ENCODE measurements at places on chromosomes 4 and X.

DNA sequence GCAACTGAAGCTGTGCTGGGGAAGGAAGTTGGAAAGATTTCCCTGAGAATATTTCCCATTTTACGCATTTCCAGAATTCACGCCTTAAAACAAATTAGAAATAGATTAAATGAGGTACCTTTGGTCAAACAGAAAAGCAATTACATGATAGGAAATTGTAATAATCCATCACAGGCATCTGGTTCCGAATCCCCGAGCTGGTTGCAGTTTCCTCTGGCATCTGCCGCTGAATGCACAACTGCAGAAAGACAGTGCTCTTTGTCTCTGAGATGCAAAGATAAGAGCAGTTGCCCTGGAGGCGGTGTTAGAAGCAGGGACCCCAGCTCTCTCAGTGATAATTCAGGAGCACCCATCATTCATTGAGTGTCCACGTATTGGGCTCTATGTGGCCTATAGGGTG, 224.4 kb downstream of the LDB2 start:
- peaks cover 25% of the 10 kb centered on the region for H3K4me1 ChIP-seq
- no peak for DNase-seq
- H3K27ac ChIP-seq, result no peak overlapping the region
- no peak overlapping the region for H3K4me3 ChIP-seq
- H3K27me3 ChIP-seq, result no peaks in the 10 kb centered on the region
- H3K36me3 ChIP-seq, result no peaks in the 10 kb centered on the region

GRCh38 chrX:123764967-123765871, 32.4 kb upstream of the THOC2 start:
- H3K36me3 ChIP-seq, result no peaks in the 10 kb centered on the region
- peak; percentile 71 for DNase-seq
- H3K4me1 ChIP-seq, result no peaks in the 10 kb centered on the region
- peak overlapping the region; percentile 56 for H3K27ac ChIP-seq
- H3K27me3 ChIP-seq, result no peaks in the 10 kb centered on the region

DNA sequence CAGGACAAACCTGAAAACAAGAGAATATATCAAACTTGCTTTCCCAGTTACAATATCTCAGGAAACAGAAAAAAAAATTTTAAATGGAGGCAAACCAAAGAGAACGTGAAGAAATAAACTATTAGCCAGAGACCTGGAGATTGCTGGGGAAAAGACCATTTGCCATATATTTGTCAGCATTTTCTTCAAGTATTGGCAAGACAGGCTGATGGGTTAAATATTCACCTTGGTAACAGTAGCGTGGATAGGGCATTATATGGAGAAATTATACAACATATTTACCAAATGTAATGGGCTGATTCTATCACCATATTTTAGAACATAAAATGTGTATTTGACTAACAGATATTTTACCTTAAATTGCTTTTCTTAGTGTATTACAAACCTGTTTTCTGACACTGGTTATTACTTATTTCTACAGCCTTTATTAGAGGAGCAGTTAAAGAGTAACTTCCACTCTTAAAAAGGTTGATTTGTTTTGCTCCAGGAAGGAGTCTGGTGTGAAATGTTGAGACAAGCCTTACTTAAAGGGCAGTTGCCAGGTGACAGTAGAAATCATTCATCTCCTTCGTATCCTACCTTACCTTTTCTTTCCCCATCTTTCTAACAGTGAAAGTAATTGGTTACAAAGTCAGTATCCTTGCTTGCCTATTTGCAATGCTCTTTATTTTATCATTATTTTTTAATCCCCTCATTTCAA, 575.5 kb downstream of the GBA3 start:
- H3K27ac ChIP-seq, result no peak overlapping the region
- no peaks in the 10 kb centered on the region for H3K4me1 ChIP-seq
- no peaks in the 10 kb centered on the region for H3K36me3 ChIP-seq

GRCh38 chr4:33940281-33940680, 2304.0 kb downstream of the ARAP2 start:
- H3K4me1 ChIP-seq, result no peaks in the 10 kb centered on the region
- H3K36me3 ChIP-seq, result no peaks in the 10 kb centered on the region
- H3K27me3 ChIP-seq, result no peaks in the 10 kb centered on the region

DNA sequence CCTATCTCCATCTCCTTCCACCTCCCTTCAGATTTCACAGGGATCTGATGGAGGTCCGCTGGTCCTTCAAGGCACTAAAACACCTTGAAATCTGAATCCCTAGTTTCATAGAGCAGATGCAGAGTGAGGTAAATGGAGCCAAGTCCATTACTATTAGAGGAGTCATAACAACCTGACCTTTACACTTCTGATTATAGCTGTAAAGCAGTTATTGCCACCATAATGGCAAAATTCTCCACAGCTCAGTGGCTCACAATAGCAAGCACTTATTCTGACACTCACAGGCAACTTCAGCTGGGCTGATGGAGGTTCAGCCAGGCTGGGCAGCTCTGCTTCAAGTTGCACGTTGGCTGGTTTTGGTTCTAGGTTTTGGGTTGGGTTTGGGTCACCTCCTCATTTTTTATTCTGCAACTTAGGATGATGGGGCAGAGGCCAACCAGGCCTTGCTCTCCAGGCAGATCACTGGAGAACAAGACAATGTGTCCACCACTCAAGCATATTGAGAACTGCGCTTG, 51.4 kb upstream of the LRAT start:
- H3K4me1 ChIP-seq, result no peaks in the 10 kb centered on the region
- no peak overlapping the region for H3K4me3 ChIP-seq
- H3K27me3 ChIP-seq, result no peaks in the 10 kb centered on the region
- no peaks in the 10 kb centered on the region for H3K36me3 ChIP-seq

GRCh38 chrX:133994576-133994975, 9.2 kb upstream of the GPC3 start:
- no peak overlapping the region for H3K4me3 ChIP-seq
- H3K27me3 ChIP-seq, result no peaks in the 10 kb centered on the region

- no peaks in the 10 kb centered on the region for H3K27me3 ChIP-seq
- no peak for DNase-seq
- H3K36me3 ChIP-seq, result no peaks in the 10 kb centered on the region
These were observed 207.5 kb downstream of the PDGFC start for GRCh38 chr4:156764145-156764544.

DNA sequence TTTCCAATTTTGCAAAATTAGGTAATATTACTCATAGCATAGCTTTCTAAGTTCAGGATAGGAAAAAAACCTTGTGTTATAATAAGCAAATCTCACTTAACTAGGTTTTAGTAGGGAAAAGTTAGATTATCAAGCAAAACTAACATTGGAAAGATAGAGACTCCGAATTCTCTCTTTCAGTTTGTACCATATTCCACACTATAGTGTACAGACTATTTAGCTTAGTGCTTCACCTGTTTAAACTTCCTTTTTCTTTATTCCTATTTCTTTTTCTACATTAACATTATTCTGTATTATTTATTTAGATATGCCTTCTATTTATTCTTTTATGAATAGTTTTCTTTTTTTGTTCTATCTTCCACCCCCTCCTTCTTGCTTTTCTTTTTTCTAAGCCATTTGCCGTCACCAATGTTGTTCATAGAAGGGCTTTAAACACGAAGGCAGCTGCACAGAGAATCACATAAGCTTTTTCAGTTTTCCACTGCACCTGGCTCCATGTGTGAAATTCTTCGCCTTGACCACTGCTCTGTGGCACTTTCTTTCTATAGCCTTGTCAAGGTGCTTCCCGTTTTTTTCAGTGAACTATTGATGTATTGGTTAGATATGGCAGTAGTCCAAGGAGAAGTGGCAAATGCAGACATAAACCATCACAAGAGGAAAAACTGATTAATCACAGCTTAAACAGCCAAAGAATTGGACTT, 8.5 kb downstream of the PCDH10 start:
- peaks cover 10% of the 10 kb centered on the region for H3K4me1 ChIP-seq
- no peaks in the 10 kb centered on the region for H3K36me3 ChIP-seq
- DNase-seq, result no peak

- H3K4me3 ChIP-seq, result no peak overlapping the region
- no peak overlapping the region for H3K27ac ChIP-seq
- H3K27me3 ChIP-seq, result no peaks in the 10 kb centered on the region
- no peak for DNase-seq
- no peaks in the 10 kb centered on the region for H3K4me1 ChIP-seq
These were observed 38.1 kb upstream of the GJB1 start for GRCh38 chrX:71184803-71185495.

GRCh38 chr4:61741327-61742096, 541.4 kb downstream of the ADGRL3 start:
- DNase-seq, result no peak
- no peaks in the 10 kb centered on the region for H3K4me1 ChIP-seq
- no peak overlapping the region for H3K27ac ChIP-seq
- H3K4me3 ChIP-seq, result no peak overlapping the region
- H3K36me3 ChIP-seq, result no peaks in the 10 kb centered on the region

GRCh38 chr4:67883458-67883857, 344 bp downstream of the TMPRSS11D start:
- no peak overlapping the region for H3K27ac ChIP-seq
- H3K4me3 ChIP-seq, result no peak overlapping the region
- DNase-seq, result no peak
- no peaks in the 10 kb centered on the region for H3K4me1 ChIP-seq

DNA sequence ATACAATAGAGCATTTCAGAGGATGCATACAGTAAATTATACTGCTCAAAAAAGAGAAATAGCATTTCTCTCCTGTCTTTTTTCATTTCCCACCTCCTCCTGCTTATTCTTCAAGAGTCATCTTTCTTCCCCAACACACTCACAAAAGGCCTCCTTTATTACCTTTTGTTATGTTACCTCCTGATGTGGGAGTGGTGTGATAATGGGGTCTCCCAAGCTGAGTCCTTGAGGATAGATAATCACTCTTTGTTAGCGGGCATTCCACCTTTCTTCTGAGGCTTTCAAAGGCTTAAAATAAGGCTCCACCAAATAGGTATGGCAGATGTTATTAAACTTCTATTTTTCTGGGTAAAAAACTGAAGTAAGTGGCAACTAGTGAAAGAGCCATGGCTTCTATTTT, 159.8 kb downstream of the CPEB2 start:
- H3K27ac ChIP-seq, result no peak overlapping the region
- no peak for DNase-seq

Measured in tibial nerve (tissue), 4 donors.